ENCODE measurements at places on chromosomes 7 and 10.
A peak's percentile ranks its signal among the peaks of the same experiment; 100 is the strongest.

DNA sequence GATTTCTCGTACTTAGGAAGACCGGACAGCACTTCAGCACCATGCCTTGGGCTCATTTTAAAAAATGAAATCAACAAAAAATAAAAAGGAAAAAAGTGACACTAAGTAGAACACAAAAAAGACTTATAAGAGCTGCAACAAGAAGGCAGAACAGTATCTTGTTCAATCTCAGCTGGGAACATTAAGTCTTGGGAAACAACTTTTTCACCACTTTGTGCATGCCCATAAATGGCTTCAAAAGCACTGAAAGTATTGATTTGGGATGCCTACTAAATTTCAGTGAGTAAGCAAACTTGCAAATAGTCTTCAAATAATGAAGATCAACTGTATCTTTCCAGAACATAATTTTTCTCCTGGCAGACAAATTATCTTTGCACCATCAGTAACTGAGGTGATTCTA, 489.3 kb downstream of the NXPH1 start:
- no peak for DNase-seq

DNA sequence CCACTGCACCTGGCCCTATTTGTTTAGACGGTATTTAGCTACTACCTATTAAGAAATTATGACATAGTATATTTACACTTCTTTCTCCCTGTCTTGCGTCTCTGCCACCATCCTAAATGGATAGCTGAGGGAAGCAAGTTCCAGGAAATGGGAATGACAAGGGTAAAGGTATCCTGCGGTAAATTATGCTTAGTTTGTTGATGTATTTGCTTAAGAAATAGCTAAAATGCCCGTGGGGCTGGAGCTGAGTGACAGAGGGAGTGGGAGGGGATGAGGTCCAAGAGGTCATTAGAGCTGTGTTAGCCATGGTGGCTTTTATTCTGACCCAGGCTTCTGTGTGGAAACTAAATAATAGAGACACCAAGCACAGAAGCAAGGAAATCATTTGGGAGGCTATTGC, 29.0 kb upstream of the UBE2D1 start:
- no peak for DNase-seq

GRCh38 chr10:33370434-33370930, 36.0 kb upstream of the NRP1 start:
- no peak for DNase-seq

GRCh38 chr10:47107007-47107747, 192.8 kb upstream of the GDF10 start:
- no peak for DNase-seq

DNA sequence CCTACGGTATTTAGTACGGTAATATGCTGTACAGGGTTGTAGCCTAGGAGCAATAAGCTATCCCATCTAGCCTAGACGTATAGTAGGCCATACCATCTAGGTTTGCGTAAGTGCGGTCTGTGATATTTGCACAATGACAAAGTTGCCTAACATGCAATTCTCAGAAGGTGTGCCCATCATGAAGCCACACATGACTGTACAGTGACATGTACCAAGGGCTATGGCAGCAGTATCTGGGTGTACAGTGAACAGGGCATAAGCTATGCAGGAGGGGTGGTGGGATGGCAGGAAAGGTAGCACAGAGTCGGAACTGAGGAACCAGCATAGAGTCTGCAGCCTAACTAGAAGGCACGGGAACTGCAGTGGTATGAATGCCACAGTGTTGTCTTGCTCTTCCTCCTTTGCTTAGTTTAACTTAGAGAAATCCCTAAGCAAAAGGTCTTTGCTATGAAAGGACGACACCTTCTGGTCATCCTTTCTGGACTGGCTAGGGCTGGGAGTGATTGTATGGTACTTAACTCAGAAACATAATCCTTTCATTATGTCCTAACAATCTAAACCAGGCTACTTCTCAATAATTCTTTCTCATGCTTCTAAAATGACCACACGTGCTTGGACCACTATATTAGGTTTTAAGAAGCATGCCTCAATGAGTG, 93.5 kb downstream of the DYNC1I1 start:
- no peak for DNase-seq

DNA sequence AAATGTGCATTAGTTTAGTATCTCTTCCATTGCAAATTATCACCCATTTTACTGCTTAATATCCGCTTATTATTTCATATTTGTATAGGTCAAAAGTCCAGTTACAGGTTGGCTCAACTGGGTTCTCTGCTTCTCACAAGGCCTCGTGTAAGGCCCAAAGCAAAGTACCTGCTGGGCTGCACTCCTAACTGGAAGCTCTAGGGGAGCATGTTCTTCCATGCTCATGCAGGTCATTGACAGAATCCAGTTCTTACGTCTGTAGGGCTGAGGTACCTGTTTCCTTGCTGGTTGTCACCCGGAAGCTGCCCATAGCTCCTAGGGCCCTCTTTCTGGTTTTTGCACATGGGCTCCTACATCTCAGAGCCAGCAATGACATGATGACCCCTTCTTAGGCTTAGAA, 79.6 kb downstream of the RAPGEF5 start:
- DNase-seq: no peak

DNA sequence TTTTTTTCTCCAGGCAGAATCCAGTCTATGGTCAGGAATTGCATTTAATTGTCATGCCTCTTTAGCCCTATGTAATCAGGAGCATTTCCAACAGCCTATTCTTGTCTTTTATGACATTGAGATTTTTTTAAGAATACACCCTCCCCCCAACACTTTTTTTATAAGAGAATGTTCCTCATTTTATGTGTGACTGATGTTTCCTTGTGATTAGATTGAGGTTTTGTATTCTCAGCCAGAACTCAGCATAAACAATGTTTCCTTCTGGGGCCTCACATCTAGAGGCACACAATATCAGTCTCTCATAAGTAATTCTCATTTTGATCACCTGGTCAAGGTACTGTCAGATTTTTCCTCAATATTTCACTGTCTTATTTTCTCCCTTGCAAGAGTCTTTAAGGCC, 193.4 kb upstream of the PDE1C start:
- DNase-seq: no peak

DNA sequence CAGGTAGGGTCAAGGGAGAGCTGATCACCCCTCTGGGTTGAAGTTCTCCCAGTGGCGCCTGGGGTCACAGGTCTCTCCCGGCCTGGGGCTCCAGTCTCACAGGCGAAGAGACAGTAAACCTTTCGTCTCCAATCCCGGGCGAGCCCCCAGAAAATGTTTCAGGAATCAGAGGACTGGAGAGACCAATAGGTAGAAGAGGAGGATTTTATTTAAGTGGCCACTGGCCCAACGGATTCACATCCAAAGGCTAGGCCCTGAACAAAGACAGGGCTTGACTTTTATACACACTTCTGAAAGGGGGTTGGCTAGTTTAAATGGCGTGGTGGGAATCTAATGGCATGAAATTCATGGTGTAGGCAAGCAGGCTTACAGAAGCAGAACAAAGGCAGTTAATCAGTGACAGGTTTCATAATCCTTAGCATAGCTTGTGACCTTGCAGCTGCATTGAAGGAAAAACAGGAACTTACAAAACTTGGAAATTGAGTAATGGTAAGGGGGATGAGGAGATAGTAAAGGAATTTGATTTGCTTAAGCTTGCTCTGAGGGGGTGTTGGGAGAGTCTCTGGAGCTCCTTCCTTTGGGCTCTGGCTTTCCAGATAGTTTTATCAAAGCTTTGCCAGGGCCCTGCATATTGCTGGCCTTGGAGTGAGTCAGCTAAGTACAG, 105.5 kb downstream of the TRIM24 start:
- DNase-seq: no peak

GRCh38 chr7:66198469-66198868, 6.7 kb upstream of the TPST1 start:
- no peak for DNase-seq

GRCh38 chr7:151895008-151895630, 18.2 kb upstream of the PRKAG2 start:
- no peak for DNase-seq

DNA sequence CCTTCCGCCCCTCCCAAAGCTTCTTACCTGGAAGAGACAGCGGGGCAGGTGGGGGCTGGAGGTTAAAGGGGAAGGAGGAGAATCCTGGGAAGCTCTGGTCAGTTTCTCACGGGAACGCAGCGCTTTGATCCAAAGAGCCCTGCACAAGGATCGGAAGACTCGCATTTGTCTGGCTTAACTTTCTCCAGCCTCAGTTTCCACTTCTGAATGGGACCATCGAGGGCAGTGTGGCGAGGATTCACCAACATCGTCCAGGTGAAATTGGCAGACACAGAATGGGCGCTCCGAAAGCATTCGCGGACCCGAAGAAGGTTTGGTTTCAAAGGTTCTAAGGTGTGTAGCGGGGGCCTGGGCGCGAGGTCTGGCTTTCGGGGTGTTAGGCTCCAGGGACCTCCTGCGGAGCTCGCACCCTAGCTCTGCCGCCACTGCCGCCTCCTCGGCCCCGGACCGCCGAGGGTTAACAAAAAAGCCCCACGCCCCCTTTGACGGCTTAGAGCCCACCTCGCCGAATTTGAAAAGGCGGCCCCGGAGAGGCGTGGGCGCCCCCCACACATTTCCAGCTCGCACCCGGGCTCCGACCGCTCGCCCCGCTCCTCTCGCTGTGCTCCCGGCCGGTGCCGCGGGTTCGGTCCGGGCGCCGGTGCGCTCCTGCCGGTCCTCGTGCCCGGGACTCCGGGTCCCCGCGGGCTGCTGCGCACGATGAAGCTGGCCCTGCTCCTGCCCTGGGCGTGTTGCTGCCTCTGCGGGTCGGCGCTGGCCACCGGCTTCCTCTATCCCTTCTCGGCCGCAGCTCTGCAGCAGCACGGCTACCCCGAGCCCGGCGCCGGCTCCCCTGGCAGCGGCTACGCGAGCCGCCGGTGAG, at the start of gene COL26A1:
COL26A1 (plus strand) TSS at position 542 of the 862 bp plus-strand sequence; CDS start at position 700, 158 bp downstream.
- DNase-seq: peak; percentile 25

GRCh38 chr7:76346097-76346496, 12.7 kb downstream of the YWHAG start:
- DNase-seq: no peak

GRCh38 chr7:70156057-70156456, 557.8 kb downstream of the AUTS2 start:
- DNase-seq: no peak

Data from stimulated activated CD4-positive, alpha-beta T cell treated with anti-CD3 and anti-CD28 coated beads, Interleukin-4, amount 100 ng/mL, for 1 hour (primary cell).